NCI-H524 treated with DMSO at 0.1 percent for 48 hours (cell line): ENCODE measurements at places on chromosomes 3 and 15.

DNA sequence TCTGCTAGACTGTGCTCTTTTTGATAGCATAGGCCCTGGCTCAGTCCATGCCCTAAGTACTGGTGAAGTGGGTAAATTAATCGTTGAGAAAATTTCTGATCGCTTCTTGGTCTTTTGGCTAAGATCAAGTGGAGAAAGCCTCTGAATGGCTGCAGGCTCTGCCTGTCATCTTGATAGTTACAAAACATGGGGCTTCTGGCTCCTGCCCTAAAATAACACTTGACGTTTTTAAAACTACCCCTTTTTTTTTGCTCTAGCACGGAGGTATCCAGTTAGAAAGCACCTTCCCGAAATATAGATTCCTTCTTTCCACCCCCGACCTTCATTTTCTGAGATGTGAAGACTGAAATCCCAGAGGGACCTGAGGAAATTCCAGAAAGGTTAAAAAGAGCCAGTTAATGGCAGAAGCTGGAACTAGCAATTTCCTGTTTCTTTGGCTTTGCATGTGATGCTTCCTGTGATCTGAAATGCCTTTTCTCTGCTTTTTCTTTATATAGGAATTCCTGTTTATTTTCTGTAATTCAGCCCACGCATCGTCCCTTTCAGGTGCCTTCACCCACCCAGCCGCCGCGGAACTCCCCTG, 799 bp upstream of the C2CD4B start:
- DNase-seq, result no peak

GRCh38 chr3:17638356-17638755, 104.1 kb downstream of the TBC1D5 start:
- no peak for DNase-seq

DNA sequence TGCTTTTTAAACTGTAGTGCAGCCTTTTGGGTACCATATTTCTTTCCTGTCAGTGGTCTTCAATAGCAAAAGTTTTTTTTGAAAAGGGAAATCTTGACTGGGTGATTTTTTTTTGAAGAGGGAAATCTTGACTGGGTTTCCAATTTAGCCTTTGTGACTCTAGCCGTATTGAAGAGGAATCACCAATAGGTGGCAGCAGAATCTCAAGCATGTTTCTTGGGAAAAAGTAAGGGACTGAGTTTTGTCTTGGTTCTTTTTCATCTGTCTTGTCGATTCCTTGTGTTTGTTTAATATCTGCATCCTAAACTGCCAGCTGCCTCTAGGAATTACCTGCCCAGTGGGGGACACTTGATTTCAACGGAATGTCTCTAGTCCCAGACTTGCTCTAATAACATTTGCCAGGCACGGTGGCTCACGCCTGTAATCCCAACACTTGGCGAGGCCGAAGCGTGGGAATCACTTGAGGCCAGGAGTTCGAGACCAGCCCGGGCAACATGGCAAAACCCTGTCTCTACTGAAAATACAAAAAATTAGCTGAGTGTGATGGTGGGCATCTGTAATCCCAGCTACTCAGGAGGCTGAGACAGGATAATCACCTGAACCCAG, 89.2 kb downstream of the RBPMS2 start:
- DNase-seq, result no peak

GRCh38 chr3:61594964-61595285, 33.6 kb downstream of the PTPRG start:
- no peak for DNase-seq

DNA sequence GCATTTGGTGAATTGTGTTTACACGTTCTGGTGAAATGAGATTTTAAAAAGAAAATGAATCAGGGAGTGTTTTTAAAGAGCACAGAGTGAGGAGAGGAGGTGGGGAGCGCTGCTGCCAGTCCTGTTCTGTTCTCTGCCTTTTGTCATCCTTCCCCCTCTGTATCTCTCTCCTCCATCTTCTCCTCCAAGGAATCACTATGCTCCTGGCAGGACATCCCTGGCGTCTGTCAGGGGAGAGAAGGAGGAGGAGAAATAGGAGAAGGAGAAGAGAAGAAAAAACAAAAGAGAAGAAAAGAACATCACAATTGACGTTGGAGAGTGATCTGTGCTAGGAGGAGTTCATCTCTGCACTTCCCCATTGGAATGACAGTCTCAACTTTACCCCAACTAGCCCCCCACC, 627.6 kb upstream of the TBL1XR1 start:
- DNase-seq, result no peak

DNA sequence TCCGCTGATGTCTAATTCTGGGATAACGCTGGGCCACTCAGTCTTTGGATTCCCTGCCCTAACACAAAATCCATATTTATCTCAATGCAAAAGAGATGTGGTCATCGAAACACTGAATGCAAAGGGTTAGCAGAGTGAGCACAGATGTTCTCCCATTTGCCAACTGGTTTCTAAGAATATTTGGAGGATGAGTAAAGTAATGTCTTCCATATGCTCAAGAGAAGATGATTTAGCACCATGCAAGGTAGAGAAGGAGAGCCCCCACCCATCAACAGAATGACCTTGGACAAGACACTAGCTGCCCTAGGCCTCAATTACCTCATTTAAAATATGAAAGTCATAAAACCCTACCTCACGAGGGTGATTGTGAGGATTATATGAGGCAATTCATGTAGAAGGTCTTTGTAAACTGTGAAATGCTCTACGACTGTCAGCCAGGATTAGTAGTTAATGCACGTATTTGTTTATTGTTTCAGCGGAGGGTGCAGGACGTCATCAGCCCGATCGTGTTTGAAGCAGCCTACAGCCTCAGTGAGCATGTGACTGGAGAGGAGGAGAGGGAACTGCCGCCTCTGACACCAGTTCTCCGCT, 232.9 kb upstream of the CTDSPL start:
- DNase-seq, result no peak

DNA sequence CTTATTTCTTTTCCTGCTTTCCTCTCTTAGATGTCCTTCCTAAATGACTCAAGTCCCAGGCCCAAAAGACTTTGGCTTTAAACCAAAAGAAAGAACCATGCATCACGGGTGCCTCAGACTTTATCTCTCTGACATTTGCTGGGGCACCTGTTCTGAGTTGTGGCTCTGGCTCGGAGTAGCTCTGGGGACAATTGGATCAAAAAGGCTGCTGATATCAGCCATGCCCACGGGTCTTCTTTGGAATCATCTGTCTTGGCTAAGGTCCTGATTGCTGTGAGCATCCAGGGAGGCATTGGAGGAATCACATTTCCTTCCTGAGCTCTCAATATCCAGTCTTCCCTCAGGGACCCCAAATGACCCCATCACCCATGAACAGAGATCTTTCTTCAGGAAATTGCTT, 59.9 kb downstream of the CLSTN2 start:
- DNase-seq, result no peak

GRCh38 chr3:127431066-127431465, 143.2 kb upstream of the PRR20G start:
- peak; percentile 81 for DNase-seq

DNA sequence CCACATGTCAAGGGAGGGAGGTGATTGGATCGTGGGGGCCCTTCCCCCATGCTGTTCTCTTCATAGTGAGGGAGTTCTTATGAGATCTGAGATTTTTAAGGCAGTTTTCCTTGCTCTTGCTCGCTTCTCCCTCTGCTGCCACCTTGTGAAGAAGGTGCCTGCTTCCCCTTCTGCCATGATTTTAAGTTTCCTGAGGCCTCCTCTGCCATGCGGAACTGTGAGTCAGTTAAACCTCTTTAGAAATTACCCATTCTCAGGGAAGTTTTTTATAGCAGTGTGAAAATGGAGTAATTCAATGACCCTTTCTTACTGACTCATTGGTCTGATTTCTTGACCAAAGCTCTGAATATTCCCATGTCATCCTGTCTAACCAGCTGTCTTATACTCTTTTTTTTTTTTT, 484.4 kb upstream of the TPRG1 start:
- no peak for DNase-seq

DNA sequence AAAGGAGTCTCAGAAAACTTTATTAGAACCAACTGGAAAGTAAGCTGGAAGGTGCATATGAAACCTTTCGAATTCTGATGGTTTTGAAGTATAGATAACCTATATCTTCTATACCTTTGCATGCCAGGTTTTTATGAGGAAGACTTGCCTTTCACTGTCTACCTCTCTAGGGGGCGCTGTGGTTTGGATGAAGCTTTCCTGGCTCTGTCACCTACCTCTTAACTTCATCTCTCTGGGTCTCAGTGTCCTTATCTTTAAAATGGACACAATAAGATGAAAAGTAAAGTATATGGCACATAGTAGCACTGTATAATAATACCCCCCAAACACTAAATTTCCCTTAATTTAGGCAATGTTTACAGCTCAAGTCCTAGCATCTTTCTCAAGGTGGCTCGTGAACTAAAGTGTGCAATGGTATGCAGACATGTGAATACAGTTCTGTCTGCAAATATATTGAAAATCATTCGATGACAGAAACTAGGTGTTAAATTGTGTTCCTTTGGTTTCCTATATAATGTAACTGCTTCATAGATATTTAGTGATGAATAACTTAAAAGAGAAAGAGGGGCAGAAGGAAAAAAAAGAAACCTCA, 314.3 kb downstream of the CHST2 start:
- no peak for DNase-seq

DNA sequence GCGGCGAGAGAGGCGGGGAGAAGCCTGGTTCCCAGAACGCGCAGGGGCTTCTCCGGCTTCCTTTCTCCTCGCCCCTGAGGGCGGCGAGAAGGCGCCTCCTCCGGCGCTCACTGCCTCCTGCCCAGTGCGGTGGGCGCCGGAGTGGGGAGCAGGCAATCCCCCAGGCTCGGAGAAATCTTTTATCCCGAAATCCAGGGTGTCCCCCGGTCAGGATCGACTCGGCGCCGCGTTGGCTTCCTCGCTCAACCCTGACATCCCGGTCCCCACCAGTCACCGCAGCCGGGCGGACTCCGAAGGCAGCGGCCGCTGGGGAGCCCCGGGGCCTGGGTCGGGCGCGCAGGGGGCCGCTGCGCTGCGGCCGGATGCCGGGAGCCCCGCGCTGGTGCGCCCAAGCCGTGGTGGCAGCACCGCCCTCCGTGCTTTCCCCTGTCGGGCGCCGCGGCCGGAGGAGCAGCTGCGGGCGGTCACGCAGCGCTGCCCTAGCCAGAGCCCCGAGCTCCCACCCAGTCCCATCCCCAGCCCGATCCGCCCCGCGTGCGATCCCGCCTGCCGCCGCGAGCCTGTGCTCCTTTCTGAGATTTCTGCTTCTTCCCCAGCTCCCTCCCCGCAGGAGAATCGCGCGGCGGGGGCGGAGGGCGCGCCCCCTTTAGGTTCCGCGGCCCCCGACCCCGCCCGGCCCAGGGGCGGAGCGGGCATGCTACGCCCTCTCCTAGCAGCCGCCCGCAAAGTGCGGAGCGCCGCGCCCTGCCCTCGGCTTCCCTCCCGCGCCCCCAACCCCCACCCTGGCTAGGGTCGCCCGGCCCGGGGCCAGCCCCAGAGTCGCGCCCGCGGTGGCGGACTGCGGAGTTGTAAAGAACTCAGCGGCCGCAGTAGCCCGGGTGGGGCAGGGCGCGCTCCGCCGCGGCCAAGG, 683 bp upstream of the CACNA2D3 start:
- DNase-seq, result no peak

DNA sequence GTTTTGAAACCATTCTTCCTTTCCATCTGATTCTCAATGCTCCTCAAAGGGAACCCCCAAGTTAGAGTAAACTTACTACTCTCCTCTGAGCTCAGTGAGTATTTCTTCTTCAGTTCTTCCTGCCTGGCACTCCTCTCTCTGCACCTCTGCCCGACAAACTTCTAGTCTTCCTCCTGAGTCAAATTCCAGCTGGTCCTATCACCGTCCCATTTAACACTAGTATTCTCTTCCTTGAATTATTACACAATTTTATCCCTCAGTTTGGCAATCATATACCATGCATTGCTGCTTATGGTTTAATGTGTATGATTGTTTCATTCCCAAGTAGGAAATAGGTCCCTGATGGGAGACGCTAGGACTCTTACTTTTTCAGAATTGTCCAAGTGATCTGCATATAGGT, 279.7 kb downstream of the MECOM start:
- DNase-seq, result no peak

- DNase-seq, result no peak
Measured at GRCh38 chr3:127768346-127769008, 53.8 kb downstream of the MGLL start.

DNA sequence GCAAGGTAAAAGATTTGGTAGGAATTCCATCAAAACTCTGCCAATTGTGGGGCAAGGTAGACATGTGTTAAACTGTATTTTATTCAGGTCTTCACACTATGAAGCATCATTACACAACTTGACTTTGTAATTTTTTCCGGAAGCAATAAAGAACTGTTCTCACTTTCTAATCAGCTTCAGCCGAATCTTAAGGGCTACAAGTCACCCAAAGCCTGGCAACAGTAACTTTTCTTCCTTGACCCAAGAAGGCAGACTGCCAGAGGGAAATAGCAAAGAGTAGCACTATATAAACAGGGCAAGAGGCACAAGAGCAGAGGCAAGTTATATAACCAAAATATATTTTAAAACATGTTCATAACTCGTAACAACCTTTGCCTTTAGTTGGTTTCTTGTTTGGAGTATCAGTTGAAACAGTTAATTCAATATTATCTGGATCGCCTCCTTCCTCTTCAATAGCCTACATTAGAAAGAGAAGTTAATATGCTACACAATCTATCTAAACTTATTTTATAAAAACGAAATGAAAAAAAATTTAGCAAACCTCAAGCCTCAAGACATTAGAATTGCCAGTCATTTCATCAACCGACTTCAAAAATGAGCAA, 1.4 kb downstream of the SLTM start:
- no peak for DNase-seq

- DNase-seq, result no peak
Measured at GRCh38 chr3:172634948-172635347, 75.9 kb downstream of the NCEH1 start.
